ENCODE measurements at places on chromosomes 2 and 18.

DNA sequence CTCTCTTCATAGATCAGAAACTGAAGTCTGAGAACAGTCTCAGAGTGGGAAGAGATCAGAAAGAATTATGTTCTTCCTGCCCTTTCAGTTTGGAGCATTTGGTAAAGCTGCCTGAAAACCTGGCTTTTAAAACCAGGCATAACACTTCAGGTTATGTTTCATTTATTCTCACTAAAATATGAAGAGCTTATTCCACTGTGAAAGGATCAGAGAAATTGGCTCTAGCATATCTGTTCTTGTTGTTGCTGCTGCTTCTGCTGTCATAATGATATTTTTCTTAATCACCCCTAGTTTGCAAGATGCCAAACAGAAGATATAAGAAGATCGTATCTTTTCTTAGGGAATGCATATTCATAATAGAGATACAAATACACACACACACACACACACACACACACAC lies 476.9 kb downstream of the XIRP2 start:
- DNase-seq: no peak

GRCh38 chr18:11377766-11378540 lies 228.6 kb upstream of the PIEZO2 start:
- DNase-seq: no peak

DNA sequence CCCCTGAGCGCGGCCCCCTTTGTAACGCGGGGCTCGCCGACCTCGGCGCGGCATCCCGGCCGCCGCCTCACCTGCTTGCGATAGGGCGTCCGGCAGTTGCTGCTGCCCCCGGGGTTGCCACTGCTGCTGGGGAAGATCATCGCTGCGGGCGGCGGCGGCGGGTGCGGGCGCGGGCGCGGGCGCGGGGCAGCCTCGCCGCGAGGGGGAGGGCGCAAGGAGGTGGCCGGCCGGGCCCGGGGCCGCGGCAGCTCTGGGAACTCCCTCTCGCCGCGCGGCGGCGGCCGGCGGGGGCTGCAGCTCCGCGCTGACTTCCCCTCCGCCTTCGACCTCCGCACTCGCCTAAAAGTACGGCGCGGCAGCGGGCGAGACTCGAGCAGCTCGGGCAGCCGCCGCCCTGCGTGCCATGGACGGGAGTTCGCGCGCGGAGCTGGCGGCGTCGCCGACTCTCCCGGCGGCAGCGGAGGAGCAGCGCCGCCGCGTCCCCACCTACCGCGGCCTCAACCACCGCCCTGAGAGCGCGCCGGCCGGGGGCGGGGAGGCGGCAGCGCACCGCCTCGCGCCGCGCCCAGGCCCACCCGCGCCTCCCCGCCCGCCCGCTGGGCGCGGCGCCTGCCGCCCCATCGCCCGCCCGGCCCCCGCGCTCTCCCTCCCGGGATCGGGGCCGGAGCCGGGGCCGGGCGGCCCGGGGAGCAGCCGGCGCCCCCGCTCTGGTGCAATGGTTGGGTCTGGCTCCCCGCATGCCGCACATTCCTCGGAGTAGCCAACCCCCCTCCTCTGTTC lies 86.0 kb downstream of the RBMS1 start:
- no peak for DNase-seq

GRCh38 chr2:121047383-121047782 lies 237.6 kb downstream of the TFCP2L1 start:
- no peak for DNase-seq

- no peak for DNase-seq
Measured at GRCh38 chr18:28019425-28020108, 157.4 kb downstream of the CDH2 start.

DNA sequence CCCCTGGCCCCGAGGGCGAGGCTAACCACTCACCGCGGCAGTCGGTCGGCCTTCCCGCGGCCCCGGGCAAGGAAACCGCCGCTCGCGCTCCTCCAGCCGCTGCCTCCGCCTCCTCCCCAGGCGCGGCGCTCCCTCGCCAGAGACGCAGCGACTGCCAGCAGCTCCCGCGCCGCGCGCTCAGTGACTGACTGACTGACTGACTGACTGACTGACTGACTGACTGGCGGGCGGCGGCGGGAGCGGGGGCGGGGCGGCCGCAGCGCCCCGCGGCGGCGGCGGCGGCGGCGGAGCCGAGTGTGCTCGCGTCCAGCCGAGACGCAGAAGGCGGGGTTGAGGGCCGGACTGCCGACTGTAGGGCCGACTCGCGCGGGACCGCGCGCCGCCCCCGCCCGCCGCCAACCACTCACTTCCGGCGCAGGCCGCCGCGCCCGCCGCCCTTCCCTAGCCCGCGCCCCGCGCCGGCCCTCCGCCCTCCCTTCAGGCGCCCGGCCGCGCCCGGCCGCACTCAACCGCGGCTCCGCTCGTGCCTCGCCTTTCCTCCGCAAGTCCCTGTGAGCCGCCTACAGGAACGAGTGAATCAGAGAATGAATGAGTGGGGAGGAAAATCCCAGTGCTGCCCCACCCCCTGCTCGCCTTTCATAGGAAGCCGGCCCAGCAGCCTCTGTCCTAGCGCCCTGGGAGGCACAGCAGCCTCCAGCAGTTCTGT lies at the start of gene RAPH1:
Gene RAPH1 (minus strand): TSS at position 224 of the 706 bp plus-strand sequence. CDS start 39,948 bp downstream, outside the sequence.
- peak; percentile 33 for DNase-seq

DNA sequence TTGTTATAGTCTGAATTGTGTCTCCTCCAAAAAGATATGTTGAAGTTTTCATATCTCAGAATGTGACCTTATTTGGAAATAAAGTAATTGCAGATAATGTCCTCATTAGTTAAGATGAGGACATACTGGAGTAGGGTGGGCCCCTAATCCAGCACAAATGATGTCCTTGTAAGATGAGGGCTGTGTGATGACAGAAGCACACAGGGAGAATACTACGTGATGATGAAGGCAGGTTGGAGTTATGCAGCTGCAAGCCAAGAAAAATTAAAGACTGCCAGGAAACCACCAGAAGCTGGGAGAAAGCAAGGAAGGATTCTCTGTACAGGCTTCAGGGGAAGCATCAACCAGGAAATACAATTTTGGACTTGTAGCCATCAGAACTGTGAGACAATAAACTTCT lies 58.3 kb upstream of the PNPT1 start:
- no peak for DNase-seq

GRCh38 chr2:54652540-54652939 lies 70.9 kb upstream of the EML6 start:
- no peak for DNase-seq

- no peak for DNase-seq
Measured at GRCh38 chr2:161245671-161246070, 62.6 kb upstream of the PSMD14 start.

GRCh38 chr2:128894896-128895295 lies 576.2 kb upstream of the HS6ST1 start:
- DNase-seq: no peak

DNA sequence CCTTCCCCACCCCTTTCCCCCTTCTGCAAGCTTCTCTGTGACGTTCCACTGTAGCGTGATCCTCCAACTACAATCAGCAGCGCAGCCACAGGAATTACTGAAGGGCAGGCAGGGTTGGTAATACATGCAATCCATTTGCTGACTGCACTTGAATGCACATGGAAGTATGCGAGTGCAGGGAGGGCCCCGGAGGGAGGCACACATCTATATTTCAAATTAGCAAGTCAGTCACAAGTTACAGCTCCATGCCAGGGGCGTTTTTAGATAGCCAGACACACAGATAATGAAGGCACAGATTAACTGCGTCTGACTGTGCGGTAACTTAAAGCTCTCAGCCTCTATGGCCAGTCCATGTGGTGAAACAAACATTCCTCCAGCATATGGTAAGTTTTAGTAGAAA lies 209.2 kb upstream of the GATA6 start:
- DNase-seq: no peak

DNA sequence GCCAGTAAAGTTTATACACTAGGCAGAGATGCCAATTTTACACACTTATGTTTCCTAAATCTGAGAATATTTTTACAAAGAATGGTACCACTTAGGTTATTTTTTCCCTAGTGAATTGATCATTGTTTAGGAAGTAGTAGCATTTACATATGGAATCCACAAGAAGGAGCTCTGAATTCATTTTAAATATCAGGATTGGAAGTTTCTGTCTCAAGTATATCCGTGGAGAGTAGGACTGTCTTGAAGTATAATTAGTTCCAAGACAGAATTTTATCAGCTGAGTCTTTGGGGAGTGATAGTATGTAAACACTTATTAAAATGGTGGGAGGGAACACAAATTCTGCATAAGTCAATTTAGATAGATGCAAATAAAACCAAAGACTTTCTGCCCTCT lies 82.3 kb upstream of the FAM98A start:
- DNase-seq: no peak

DNA sequence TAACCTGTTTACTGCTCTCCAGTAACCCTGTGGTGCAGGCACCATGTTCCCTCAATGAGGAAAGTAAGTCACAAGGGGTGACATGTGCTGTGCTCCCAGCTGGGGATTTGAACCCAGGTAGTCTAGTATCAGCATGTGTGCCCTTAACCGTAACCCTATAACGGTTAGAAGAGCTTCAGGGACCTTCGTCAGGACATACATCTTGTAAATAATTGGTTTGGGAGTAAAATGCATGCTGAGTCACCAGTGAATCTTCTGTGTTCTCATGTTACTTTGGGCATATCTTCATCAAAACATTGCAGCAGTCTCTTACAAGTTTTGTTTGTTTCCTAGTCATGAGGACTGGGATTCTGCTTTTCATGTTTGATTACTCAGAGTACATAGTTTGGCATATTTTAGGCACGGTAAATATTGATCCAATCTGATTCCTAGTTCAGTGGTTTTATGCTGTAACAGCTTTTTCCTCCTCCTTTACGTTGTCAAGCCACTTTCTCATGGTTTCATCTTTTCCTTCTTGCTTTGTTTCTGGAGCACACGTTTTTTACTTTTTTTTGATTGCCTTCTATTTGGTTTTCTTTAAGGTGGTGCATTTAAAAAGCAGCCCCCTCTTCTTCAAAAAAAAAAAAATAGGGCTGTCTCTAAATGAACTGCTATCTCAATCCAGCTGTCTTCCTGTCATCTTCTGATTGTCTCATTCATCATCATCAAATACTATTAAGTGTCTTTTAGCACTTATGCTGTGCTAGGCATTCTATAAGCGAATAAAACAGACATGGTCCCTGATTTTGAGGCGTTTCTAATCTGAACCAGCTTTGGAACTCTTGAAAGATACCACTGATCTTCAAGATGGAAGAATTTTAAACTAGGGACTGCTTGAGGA lies 50.4 kb downstream of the CLIP4 start:
- no peak for DNase-seq

DNA sequence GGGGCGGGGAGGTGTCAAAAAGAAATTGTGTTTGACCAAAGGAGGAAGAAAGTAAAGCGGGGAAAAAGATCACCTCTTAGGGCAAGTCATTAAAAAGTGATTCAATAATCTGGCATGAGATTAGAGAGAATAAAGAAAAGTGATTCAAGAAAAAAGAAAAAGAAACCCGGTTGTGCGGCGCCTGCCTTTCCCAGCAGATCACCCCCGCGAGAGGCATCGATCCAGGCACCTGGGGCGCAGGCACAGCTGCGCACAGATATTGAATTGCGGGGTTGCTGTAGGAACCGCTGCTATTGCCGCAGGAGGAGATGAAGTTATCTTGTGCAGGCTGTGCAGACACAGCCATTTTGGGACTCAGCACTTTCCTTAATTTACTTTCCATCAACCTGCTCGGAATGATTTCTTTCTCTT lies 71.2 kb downstream of the PLB1 start:
- DNase-seq: no peak

GRCh38 chr2:237972936-237973335 lies 6.1 kb downstream of the UBE2F start:
- DNase-seq: no peak

DNA sequence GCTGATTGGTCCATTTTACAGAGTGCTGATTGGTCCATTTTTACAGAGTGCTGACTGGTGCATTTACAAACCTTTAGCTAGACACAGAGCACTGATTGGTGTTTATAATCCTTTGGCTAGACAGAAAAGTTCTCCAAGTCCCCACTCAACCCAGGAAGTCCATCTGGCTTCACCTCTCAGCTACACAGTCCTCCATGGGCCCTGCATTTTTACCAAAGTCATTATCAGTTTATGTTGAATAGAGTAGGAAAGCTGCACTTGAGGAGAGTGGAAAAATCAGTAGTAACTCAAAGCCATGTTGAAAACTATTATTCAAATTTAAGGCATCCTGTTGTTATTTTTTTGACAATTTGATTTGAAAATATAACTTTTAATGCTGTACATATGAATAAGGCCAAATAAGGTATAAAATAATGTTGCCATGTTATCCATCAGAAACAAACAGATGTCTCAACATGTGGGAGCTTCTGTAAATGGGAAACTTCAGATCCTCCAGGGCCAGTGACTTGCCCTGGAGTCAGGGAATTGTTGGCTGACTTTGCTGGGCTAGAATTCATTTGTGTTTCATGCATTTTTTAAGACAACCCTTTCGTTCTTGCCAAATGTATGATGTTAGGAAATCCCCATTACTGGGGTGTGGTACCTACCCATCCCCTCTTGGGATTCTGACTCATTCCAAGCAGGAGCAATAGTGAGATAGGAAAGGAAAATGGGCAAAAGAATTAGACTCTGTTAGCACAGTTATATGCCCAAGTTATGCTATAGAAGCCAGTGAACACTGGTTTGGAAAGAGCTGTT lies 37.8 kb upstream of the CCDC195 start:
- no peak for DNase-seq

DNA sequence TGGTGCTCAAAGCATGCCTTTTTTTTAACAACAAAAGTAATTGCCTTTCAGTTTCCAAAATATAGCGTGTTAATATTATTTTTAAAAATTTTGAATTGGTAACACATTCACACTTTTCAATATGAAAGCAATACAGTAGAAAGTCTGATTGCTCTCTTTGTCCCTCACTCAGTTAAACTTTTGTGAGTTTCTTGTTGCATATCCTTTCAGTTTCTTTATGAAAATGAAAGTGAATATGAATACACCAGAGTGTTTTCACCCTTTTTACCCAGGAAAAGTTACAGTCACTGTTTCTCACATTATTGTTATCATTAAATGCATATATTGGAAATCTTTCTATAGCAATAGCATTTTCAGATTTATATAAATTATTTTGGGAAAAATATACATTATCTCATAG lies 377.4 kb upstream of the CRIM1 start:
- no peak for DNase-seq

GRCh38 chr2:172655091-172655837 lies 80.4 kb upstream of the RAPGEF4 start:
- no peak for DNase-seq

DNA sequence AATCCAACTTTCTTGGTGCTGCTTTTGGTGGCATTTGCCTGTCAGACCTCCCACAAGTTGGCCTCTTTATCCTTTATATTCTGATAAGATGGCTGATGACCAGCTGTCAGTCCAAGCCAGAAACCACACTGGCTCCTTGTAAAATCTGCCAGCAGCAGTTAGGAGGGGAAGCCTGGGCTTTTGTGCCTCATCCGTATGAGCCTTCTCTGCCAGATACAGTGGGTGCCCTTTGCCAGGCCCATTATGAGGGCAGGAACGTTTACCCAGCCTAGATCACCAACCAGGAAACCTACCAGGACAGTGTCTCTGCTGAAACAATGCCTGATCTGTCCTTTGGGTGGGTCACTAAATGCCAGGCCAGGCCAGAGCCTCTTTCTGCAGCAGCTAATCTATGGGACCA lies 202.9 kb upstream of the SP5 start:
- DNase-seq: no peak

DNA sequence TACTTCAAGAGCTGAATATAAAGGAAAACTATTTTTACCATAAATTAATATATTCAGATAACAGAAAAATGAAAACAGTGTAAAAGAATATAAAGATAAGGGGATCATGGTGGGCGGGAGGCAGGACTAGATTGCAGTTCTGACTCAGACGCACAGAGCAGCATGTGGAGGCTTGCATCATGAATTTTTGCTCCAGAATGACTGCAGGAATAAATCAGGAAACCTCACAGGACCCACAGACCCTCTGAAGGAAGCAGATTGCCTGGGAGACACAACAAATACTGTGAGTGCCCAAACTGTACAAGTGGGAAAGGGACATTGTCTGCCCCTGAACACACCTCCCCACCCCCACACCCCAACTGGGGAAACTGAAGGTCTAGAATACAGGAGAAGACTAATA lies 19.2 kb upstream of the SIGLEC15 start:
- DNase-seq: no peak
